Diencephalon (tissue), 1 donor: ENCODE measurements at places on chromosomes 16 and 17. TPM values are rescaled to one million over a fixed set of nuclear protein-coding genes. Genes with fewer than 3 reads are reported as not detected.

Gene TBC1D28
- total RNA-seq, result not detected

Gene CBX2
- 9.9 TPM for total RNA-seq

Gene FOXF1
- 0.92 TPM for total RNA-seq

Gene TP53TG3B
- total RNA-seq, result not detected

Gene DRC7
- total RNA-seq, result 3.0 TPM

Gene SLC16A5
- 2.1 TPM for total RNA-seq

Gene SLC9A5
- 2.8 TPM for total RNA-seq

Gene SSTR5
- 0.23 TPM for total RNA-seq

Gene HOXB6
- total RNA-seq, result not detected

Gene VTN
- total RNA-seq, result 0.69 TPM

Gene TMC8
- 0.92 TPM for total RNA-seq

Gene TPSD1
- not detected for total RNA-seq

Gene ACSM5
- total RNA-seq, result 1.8 TPM

Gene PRSS22
- total RNA-seq, result not detected

Gene SYNGR3
- 112 TPM for total RNA-seq
